ENCODE measurements at places on chromosomes 3 and 15.
A peak's percentile ranks its signal among the peaks of the same experiment; 100 is the strongest.

- DNase-seq: no peak
These were observed 38.2 kb downstream of the TGFBR2 start for GRCh38 chr3:30644615-30645014.

DNA sequence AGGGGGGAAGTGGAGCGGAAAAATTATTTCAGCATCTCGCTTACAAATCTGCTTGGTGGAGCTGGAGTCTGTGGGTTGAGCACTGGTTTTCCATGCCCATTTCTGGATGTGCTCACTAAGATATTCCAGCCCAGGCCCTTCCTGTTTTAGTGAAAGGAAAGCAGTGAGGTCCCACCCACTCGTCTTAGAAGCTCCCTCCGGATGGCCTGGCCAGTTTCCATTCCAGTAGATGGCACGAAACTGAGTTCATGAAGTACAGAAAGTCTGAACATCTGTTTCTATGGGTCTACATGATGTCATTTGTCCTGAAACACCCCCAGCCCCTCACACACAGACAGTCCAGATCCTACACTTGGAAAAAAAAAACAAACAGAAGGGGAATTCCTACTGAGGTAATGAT, 31.9 kb upstream of the THSD4 start:
- no peak for DNase-seq

DNA sequence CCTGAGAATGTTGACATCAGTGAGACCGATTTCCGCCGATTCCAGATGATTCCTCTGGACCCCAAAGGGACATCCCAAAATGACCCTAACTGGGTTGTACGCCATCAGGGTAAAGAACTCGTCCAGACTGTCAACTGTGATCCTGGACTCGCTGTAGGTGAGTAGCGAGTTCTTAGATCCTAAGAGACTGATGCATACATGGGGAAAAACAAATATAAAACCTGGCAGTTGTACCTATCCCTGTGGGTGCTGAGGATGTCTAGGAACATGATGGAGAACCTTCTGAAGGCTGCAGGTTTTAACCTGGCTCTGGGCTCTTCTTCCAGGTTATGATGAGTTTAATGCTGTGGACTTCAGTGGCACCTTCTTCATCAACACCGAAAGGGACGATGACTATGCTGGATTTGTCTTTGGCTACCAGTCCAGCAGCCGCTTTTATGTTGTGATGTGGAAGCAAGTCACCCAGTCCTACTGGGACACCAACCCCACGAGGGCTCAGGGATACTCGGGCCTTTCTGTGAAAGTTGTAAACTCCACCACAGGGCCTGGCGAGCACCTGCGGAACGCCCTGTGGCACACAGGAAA, 12.3 kb downstream of the THBS1 start:
- DNase-seq: no peak

DNA sequence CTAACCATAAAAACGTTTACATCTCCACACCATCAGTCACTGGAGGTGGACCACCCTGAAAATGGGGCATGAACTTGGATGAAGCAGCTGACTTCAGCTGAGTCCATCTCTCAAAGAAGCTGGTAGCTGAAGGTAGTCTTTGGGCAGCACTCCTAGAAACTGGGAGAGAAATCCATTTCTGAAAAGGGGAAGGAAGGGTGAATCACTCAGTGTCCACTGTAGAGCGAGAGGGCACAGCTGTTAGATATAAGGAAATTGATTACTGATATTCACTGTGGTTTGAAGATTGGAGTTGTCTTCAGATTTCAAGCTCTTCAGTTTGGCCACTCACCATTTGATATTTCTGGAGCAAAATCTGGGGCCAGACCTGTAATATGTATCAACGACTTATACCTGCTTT, 499.0 kb upstream of the UBE2E2 start:
- DNase-seq: no peak

GRCh38 chr3:42166214-42166613, 75.1 kb downstream of the TRAK1 start:
- DNase-seq: no peak

DNA sequence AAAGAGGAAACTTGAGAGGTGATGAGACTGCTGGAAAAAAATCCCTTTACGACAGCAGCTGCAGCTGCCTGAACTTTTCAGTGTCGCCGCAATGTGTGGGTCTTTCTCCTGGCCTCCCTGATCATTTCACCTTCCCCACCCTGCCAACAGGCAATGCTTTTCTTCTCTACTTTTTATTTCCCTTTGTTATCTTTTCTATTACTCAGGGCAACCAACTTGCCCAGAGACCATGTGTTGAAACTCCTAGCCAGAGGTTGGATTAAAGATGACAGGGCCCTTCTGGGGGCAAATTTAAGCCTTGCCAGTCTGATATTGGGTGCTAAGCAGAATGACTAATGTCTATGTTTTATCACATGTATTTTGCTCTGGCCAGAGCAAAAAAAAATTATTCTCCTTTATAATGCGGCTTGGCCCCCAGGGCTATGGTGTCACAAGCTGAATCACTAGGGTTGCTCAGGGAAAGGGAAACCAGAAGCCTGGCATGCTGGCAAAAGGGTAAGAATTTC, 51.5 kb upstream of the CFAP20DC start:
- DNase-seq: no peak

GRCh38 chr3:102159810-102160451, 274.9 kb upstream of the ZPLD1 start:
- DNase-seq: no peak

- DNase-seq: no peak
These were observed 131.2 kb downstream of the KLF13 start for GRCh38 chr15:31457631-31458526.

GRCh38 chr3:20462723-20463122, 276.7 kb upstream of the SGO1 start:
- no peak for DNase-seq

DNA sequence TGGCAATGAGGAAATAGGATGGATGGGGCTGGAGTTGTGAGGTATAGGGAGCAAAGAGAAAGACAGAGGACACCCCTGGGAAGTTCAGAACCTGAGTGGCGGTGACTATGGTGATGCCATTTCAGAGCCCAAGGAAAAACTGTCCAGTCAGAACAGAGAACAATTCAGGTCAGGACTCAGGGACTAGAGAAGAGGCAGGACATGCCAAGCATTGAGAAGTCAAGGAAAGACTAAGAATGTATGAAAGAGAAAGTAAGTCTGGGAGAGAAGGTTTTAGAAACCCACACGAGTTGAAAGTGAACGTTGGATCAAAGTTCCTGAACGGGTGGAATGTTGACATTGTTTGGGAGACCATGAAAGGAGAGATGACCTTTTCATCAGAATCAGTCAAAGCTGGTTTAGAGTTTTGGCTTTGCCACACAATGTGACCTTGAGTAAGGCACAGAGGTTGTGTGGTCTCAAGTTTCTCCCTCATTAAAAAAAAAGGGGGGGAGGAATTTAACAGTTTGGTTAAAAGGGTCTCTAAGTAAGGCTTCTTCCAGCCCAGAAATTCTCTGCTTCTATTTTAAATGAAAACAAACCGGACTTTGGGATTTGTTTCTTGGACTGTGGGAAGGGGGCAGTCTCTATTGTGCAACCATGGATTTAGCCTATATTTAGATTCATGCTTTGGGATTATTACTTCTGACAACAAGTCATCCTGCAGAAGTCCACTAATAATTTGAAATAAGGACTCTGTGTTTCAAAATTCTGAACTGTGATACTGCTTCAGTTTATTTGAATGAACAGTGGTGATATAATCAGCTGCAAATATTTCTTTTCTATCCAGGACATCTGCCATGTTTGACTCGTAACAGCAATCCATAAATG, 315.9 kb upstream of the TBL1XR1 start:
- no peak for DNase-seq

- DNase-seq: no peak
These were observed 234.1 kb downstream of the RORA start for GRCh38 chr15:60994963-60995475.

- DNase-seq: no peak
These were observed 383.0 kb upstream of the RARB start for GRCh38 chr3:25044762-25045710.

DNA sequence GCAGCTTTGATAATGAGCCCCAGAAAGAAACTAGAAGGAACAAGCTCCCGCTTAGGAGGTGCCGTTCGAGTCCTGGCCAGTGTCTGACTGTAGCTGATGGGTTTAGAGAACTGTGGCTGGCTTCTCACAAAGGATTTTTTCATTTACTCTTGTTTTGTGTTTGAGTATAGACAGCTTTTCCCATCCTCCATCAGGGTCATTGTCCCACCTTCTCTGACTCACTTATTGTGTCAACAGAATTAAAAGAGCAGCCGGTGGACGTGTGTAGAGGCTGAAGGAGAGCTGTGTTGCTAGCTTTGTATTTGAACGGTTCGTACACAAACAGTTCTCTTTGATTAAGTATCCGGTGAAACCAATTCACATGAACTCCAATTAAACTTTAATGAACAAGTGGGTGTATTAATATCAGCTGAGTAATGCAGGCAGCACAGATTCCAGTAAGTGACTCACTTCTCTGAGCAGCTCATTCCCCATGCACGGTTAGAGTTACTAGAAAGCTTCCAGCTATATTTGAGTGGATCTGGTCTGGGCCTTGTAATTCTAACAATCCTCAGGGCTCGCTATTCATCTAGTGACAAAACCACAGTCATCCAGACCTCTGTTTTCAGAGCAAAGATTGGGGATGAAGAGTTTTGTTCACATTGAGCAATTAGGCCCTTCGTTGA, 141.0 kb downstream of the LPP start:
- no peak for DNase-seq

DNA sequence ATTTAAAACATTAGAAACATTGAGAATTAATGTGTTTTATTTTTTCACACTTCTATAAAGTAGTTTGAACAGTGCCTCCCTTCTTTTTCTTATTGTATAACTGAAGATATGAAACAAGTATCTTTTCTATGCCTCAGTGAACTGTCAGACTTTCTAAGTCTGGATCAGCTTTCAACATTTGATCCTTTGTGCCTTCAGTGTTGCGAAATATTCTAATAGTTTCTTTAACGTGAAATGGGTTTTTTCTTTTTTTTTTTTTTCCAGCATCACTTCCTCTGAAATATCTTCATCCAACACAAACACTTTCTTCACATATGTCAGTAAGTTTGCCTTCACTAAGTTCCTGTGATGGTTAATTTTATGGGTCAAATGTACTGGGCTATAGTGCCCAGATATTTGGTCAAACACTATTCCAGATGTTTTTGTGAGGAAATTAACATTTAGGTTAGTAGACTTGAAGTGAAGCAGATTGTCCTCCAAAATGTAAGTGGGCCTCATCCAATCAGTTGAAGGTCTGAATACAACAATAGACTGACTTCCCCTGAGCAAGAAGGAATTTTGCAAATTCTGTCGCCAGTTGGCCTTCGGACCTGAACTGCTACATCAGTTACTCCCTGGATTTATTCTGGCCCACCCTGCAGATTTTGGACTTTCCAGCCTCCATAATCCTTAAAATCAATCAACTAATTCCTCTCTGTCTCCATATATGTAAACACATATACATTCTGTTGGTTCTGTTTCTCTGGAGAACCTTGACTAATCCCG, 6.4 kb upstream of the CPOX start:
- DNase-seq: no peak

DNA sequence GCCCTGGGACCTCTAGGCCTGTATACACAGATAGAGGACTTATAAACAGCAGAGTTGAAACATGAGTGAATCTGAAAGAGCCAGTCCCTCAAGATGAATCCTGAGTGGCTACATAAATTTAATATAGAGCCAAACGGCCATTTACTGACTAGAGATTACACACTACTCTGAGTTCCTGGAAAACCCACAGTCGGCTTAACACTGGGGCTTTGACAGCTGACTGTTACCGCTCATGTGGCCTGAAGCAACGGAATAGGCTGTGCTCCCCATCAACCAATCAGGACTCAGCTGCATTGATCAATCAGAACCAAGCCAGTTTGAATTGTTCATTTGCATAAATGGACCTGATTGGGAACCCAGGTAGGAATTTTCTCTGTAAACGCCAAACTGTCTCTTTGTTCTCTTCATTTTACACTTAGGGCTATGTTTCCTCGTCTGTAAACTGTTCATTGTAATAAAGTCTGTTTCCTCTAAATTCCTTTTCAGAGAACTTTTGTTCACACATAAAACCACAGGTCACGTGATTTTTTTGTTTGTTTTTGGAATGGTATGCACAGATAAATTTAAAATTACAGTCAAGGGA, 40.5 kb downstream of the CCNL1 start:
- DNase-seq: peak; percentile 42

- DNase-seq: no peak
These were observed 14.8 kb upstream of the UBE2Q2 start for GRCh38 chr15:75828429-75828828.

- no peak for DNase-seq
These were observed 161.5 kb downstream of the TBC1D5 start for GRCh38 chr3:17580901-17581300.

DNA sequence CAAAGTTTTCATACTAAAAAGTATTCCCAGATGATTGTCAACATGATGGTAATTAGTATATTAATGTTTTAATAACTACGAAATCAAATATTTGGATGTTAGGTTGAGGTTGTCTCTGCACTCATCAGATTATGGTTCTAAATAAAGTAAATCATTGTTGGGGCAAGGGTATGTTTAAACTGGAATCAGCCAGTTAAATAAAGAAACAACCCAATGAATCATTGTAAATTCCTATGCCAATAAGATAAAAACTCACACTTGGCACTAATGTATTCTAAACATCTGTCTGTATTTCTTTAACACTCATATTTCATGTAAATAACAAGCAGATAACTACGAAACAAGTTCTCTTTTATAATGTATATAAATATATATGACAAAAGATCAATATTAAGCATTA, 92.7 kb downstream of the PEAK1 start:
- DNase-seq: no peak

DNA sequence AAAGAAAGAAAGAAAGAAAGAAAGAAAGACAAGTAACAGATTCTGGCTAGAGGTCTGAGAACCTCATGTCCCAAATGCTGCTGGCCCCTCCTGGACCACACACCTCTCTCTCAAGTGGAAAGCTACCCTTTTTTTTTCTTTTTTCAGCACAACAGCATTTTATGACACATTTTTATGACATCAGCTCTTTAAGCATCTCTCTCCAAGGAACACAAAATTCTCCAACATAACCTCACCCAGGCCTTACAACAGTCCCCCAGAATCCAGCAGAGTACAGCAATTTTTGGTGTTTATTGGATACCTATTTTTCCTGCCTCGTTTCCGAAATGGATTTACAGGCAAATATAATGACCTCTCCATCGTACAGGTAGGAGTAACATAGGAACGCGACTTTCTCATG, 11.2 kb upstream of the NTRK3 start:
- no peak for DNase-seq

DNA sequence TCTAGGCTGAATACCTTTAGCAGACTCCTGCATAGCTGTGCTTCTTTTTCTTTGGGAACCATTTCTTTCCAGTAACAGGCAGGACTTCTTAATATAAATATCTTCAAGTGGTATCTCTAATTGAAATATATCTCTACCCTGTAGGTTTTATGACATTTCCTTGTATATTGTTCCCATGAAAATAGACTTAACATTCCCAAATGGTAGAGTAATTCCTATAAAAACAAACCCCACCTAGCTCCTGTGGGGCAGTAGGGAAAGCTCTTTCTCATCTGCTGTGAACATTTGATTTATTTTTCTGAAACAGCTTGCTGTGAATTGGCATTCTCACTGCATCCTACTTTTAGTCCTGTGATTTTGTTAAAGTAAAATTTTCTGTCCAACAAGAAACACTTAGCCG, 20.8 kb downstream of the SELENOT start:
- no peak for DNase-seq

All from activated T-helper 2 cell treated with anti-CD3 and anti-CD28 coated beads, Interferon-gamma antibody, Interleukin-2, Interleukin-4, amounts not matched to agents 10 μg/mL and 5 μg/mL and 100 μg/mL, durations not matched to agents 14 hours and 24 hours and 36 hours (primary cell).